CD4-positive, CD25-positive, alpha-beta regulatory T cell (primary cell): ENCODE measurements at places on chromosomes 1 and 21. TPM values are rescaled to one million over a fixed set of nuclear protein-coding genes. Genes with fewer than 3 reads are reported as not detected.
A peak's percentile ranks its signal among the peaks of the same experiment; 100 is the strongest.

PER3 gene
- 3.7 TPM for polyA plus RNA-seq

ARHGAP30 gene
- 152 TPM for polyA plus RNA-seq

LRRC38 gene
- polyA plus RNA-seq: not detected

GRCh38 chr1:203526130-203526529 lies 32.2 kb downstream of the OPTC start:
- DNase-seq: no peak

DNA sequence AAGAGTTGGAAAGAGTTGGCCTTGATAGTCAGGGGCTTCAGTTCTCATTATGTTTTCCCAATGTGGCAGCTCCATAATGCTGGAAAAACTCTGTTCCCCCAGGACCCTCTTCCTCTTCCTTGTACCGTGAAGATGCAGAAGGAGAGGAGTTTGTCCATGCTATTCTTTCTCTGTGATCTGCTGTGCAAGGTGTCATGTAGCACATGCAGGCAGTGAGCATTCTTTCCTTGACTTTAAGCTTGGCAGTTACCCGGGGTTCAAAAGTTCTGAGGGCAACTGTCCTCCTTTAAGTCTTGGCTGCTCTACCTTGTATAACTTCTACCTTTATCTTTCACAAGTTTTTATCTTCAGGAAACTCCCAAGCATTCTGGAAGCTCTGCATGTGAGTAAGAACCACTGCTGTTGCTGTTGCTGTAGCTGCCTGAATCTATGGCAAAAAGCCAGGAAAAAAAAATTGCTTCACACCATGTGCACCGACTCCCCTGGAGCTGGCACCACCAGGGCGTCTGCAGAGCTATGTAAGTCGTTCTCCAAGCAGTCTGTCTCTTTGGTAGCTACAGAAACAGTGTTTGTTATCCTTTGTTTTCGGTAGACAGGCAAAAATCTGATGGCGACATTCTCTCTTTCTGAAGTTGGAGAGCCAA lies 42.7 kb upstream of the SLC16A1 start:
- DNase-seq: no peak

DNA sequence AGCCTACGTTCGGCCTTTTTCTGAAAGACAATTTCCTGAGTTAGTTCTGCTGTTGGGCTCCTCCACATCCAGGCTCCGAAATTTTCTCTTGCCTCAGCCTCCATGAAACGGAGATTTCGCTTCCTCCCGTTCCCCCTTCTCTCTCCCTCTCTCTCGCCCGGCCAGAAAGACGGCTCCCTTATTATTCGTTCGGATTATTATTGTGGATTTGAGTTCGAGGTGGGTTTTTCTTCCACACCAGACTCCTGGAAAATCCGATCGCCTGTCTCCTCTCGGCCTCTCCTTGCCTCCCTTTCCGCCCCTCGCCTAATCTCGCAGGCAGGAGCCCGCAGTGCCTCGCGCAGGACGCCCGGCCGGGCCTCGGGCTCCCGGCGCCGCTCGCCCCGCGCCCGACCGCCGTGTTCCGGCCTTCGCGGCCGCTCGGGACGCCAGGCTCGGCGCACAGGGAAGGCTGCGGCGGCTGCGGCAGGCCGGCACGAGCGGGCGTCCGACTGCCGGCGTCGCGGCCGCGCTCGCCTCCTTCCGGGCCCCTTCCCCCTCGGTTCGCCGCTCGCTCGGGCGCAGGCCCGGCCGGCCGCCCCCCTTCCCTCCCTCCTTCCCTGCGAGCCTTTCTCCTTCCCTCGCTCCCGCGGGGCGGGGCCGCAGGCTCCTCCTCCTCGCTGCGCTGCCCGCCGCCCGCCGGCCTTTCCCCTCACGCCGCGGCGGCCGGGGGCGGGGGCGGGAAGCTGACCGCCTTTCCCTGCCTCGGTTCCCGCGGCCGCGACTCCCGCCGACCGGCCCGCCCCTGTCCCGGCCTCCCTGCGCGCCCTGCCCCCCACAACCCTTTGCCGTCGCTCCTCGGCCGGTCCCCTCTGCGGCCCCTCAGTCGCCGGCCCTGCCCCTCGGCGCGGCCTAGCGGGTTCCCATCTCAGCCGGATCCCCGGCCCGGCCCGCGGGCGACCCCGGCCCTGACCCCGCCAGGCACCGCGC lies at the start of gene ARHGEF11:
ARHGEF11 (minus strand) TSS at position 493 of the 969 bp plus-strand sequence. CDS start 1,412 bp downstream, outside the sequence.
- DNase-seq: no peak

DNA sequence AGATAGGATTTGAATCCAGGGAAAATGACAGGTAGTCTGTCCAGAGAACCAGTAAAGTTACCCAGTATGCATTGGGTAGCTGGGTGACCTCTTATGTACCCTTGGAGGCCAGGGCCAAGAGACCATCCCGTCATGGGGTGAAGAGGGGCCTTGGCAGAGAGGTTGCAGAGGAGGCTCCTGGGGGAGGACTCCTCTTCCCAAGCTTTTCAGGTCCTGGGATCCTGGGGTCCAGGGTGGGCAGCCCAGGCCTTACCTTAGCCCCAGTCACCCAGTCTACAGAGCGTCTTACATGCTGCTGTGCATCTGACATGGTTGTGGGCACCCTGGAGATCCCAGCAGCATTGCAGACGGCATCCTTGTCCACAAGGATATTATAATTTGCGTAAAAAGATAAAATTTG lies 14.0 kb downstream of the PMF1 start:
- no peak for DNase-seq

GRCh38 chr1:94143809-94144176 lies 22.8 kb upstream of the ABCA4 start:
- DNase-seq: no peak

- no peak for DNase-seq
Measured at GRCh38 chr1:214002472-214002871, 14.7 kb downstream of the PROX1 start.

DNA sequence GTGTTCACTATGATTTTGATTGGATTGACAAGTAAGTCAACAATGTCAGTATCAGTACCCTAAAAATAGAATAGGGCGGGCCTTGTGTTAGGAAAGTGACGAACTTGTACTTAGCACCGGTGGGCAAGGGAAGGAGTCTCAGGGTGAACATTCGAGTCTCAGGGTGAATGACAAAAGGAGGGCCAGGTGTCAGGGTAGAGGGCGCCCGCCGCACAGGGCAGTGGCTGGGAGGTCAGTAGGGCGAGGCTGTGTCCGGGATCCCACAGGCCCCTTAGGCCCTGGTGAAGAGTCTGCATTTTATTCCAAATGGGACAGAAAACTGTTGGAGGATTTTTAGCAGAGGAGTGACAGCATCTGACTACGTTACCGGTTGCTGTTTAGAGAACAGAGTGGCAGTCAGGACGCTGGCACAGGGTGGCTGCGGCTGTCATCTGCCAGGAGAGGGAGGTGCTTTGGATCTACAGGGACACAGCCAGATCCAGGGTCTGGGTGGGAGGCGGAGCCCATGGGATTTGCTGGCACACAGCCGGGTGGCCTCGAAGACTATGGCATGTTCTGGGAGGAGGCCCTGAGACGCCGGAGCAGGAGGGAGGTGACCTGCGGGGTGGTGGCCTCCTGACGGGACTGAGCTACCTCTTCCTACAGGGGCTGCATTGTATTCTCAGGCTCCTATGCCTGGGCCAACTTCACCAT lies 11.0 kb downstream of the AGTRAP start:
- DNase-seq: no peak

DNA sequence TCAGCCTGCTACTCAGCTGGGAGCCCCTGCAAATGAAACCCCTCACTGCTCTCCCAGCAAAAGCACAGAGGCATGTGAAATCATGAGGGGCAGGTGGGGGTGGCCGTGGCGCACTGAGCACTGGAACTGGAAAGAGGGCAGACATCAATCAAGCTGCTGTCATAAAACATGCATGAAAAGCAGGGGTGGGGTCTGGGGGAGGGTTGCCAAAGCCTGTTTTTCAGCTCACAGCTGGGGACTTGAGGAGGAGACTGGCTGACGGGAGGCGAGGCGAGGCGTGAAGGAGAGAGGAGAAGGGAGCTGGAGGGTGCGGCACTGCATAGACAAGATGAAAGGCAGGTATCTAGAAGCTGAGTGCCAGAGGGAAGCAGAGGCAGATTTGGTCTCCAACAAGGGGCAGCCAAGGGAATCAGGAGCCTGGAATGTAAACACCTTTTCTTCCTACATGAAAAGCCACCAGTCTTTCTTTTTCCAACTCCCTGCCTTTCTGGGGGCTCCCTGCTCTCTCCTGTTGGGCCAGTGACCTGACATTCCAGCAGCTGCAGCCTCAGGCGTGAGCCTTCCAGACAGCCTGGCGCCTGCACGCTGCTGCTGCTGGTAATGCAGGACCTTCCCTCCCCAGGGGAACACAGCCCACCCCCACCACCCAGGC lies 87.0 kb downstream of the NMNAT2 start:
- DNase-seq: no peak

DNA sequence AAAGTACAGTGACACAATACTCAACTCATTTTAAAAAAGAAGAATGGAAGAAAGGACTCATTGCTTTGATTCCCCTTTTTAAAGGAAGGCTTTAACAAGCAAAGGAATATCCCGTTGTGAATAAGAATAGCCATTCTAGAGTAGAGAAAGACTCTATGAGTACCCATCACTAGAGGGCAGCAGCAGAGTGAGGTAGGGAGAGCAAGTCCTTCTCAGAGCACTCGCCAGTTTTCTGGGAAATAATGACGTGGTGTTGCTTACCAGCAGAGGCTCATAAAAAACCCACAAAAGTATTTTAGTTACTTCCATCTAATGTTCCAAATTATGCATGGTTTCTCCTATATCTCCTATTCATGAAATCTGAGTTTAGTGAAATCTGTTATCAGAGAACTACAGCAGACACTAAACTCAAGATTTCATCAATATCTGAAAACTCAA lies 74.6 kb downstream of the USP24 start:
- DNase-seq: peak; percentile 93

DNA sequence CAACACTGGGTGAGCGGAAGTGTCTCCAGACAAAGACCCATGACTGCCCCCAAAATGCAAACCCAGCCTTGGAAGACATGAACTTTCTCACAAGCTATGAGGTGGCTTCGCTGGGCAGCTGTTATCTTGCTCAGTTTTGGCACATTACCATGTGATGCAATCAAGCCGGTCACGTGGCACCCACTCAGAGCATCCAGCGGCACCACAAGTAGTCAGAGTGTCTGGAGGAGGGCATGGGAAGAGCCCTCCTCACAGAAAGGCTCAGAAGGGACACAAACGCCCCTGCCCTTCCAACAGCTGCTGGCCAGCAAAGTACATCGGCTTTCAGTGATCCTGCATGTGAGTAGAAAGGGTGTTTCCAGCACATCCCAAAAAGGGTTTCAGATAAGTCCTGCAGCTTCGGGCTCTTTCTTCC lies 145.5 kb upstream of the IRF2BP2 start:
- DNase-seq: no peak

- DNase-seq: no peak
Measured at GRCh38 chr1:9840176-9840575, 16.4 kb upstream of the CLSTN1 start.

DNA sequence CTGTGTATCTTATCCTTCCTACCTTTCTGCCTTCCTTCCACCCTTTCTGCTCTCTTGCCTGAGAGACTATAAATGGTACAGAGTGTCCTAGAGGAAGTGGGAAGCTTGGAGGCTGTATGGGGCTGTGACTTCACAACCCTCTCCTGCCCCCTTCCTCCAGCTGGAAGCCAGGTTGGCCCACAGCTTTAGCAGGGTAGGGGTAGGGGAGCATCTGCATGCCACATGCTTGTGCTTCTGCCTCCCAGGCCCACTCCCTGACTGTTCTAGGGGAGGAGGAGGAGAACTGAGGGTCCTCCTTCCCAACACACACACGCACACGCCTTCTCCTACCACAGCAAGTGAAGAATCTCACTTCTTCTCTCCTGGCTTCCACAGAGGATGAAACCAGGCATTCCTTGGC lies 3.9 kb upstream of the SLC27A3 start:
- no peak for DNase-seq

DNA sequence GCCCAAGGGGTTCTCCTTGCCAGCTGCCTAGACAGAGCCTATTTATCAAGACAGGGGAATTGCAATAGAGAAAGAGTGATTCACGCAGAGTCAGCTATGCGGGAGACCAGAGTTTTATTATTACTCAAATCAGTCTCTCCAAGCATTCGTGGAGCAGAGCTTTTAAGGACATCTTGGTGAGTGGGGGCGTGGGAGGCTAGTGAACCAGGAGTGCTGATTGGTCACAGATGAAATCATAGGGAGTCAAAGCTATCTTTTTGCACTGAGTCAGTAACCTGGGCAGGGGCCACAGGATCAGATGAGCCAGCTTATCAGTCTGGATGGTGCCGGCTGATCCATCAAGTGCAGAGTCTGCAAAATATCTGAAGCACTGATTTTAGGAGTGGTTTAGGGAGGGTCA lies 64.8 kb upstream of the MRPS6 start:
- no peak for DNase-seq

DNA sequence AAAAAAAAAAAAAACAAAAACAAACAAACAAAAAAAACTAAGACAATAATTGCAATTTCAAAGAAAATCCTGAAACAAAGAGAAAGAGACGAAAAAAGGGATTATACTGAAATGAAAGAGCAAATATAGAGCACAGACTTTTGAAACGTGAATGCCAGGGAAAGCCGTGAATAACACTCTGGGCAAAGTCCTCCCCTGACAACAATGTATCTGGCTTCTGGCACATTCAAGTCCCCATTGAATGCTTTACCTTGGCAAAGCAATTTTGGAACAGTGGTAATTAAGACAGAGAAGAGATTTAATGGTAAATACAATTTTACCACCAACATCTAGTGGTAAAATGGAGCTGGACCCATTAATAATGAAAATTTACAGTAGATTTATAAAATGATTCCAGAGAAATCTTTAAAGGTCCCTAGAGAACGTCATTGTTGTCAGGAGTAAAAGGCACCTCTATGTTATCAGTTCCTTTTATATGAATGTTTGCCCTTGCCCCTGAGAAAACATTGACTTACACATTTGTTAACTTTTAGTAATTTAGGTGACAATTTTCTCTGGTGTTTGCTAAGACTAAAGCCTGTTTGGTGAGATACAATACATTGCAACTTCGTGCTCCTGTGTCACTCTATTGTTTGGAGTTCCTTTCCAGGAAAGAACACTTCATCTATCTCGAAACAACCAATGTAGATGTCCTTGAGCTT lies 89.7 kb downstream of the GREM2 start:
- DNase-seq: no peak

DNA sequence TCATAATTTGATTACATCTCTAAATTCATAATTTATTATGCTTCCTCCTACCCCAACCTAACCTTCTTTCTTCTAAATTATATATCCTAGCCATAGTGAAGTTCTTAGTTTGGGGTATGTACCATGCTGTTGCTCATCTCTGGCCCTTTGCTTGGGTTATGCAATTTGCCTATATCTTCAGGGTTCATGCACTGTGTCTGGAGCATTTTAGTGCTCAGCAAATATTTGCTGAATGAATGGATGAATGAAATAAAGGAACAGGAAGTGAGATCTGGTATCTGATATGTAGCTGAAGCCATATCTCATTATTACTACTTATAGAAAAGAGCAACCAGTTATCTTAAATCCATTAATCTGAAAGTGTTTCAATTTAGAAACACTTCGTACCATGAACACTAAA lies 137.6 kb downstream of the GPATCH2 start:
- DNase-seq: no peak
